ENCODE measurements at places on chromosomes 16 and 17.

GRCh38 chr17:73189417-73190099 lies 3.3 kb upstream of the COG1 start:
- peak; percentile 54 for DNase-seq

GRCh38 chr16:71777329-71777728 lies 31.3 kb downstream of the AP1G1 start:
- no peak for DNase-seq

DNA sequence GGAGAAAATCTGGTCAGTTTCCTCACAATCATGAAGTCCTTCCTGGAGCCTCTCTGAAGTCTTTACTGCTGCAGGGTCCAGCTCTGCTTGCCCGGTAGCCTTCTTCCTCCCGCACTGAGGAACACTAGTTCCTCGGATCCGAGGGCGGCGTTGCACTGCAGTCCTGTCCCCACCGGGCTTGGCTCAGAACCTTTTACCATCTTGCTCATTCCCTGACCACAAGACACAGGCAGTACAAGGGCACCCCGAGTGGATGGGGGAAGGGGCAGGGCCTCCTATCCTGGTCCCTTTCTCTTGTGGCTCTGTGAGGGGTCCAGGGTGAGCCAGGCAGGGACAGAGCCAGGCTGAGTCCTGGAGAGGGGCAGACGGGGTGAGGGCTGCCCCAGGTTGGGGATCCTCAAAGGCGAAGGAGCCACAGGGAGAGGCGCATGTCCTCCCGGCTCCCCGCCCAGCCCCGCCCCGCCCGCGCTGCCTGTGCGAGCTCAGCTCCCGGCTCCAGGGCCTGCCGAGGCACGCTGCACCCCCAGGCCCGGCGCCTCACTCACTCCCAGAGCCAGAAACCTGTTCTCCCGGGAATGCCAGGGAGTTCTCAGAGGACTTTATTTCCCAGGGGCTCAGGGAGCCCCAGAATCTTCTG lies 1.5 kb downstream of the FOXN1 start:
- no peak for DNase-seq

GRCh38 chr17:799261-799660 lies 17.1 kb downstream of the MRM3 start:
- DNase-seq = no peak

DNA sequence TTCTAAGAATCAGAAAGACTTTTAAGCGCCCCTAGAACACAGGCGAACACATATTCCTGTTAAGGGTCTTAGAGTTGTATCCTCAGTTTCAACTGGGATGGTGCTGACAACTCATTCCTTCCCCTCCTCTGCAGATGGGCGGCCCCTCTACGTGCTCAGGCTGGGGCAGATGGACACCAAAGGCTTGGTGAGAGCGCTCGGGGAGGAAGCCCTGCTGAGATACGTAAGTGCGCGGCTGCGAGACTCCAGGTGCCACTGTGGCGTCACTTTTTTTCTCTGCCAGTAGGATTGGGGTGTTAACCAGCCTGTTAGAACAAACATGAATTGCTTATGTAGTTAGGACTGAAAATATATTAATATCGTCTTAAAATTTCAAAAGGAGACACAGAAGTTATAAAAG lies 62.7 kb downstream of the SEC14L1 start:
- DNase-seq = no peak

DNA sequence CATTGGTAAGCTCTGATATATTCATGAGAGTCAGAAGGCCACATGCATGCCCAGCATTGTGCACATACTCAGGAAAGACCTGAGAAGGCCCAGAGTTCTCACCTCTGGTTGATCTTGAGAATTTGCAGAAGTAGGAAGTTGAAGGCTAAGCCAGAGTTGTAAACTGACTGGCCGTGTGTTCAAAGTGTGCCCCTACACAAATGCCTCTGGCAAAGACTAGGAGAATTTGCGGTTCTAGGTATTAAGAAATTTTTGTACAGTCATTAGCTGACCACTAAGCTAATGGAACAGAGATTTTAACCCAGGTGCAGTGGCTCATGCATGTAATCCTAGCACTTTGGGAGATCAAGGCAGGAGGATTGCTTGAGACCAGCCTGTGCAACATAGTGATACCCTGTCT lies 25.0 kb downstream of the FBXL20 start:
- no peak for DNase-seq

- no peak for DNase-seq
Observed at GRCh38 chr16:66335704-66336329, 30.7 kb upstream of the CDH5 start.

GRCh38 chr16:2429771-2430663 lies 770 bp downstream of the CCNF start:
- peak; percentile 47 for DNase-seq

DNA sequence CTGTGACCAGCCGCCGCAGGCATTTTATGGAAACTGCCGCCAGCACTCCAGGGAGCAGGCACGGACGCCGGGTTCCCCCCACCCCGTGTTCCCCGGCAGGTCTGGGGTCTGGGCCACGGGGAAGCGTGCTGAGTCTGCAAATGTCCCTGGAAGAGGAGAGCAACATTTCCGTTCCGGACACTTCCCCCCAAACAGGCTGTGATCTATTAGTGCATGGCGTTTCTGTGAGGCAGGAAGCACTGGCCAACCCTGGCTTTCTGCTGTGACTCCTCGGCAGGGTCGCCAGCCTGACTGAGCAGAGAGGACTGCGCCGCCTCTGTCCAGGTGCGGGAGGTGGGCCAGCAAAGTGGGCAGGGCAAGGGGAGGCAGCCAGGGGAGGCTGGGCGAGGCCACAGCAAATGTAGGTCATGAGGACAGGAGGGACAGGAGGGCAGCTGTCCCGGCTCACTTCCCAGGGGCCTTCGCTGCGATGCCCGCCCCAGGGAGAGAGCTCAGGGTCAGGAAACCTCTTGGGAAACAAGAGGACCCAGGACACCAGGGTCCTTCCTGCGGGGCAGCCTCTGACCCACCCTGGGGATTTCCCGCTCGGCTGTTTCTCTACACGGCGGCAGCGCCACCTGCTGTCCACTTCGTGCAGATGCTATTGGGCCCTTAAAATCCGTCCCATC lies 9.5 kb downstream of the FOXF1 start:
- DNase-seq = peak; percentile 81

GRCh38 chr17:29238133-29238850 lies 8.4 kb upstream of the CRYBA1 start:
- no peak for DNase-seq

DNA sequence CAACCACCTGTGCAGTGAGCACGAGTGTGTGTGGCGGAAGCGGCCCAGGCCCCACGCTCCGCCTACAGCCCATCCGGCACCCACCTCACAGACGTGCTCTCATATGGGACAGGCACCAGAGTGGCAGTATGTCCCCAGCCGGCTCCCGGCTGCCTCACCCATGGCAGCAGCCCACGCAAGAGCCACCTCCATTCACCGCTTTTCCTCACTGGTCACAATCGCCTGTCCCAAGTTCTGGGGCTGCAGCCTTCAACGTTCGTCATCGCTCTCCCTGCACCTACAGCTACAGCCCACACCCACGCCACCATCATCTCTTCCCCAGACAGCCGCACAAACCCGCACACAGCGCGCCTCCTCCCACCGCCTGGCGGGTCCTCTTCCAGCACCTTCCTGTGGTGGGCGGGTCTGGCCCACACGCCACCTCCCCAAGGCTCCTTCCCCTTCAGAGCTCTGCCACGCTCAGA lies 17.5 kb upstream of the TRAP1 start:
- DNase-seq = no peak

- DNase-seq = no peak
Observed at GRCh38 chr17:73267648-73268537, 6.2 kb upstream of the CPSF4L start.

GRCh38 chr17:49567871-49568694 lies 7.6 kb upstream of the NXPH3 start:
- peak; percentile 95 for DNase-seq

DNA sequence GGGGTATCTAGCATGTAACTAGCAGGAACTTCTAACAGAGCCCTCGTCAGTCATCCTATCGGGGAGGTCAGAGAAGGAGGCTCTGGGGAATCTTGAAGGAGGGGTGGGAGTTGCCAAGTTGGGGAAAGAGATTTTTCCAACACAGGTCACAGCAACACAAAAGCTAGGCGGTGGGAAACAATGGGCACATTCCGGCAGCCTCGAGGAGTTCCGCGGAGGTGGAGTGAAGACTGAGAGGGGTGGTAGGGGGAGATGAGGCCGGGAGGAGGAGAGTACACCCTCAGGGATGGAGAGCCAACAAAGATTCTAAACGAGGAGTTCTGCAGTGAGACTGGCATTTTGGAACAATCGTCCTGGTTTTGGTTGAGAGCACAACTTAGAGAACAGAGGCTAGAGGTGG lies 13.5 kb upstream of the CALB2 start:
- no peak for DNase-seq

DNA sequence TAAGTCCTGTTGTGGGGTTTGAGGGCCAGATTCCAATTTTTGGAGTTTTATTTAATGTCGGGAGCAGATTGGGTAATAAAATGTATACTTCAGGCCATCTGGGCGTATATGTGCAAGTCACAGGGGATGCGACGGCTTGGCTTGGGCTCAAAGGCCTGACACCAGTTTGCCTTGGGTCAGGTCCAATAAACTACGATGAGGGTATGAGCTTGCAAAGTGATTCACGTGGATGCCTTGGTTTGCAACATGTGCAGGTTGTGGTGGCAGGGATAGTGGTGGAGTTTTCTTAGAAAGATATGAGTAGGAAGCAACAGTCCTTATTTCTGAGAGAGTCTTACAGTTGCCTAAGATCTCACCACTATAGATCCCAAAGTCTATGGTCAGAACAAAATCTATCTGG lies 157.0 kb upstream of the CDH11 start:
- DNase-seq = no peak

DNA sequence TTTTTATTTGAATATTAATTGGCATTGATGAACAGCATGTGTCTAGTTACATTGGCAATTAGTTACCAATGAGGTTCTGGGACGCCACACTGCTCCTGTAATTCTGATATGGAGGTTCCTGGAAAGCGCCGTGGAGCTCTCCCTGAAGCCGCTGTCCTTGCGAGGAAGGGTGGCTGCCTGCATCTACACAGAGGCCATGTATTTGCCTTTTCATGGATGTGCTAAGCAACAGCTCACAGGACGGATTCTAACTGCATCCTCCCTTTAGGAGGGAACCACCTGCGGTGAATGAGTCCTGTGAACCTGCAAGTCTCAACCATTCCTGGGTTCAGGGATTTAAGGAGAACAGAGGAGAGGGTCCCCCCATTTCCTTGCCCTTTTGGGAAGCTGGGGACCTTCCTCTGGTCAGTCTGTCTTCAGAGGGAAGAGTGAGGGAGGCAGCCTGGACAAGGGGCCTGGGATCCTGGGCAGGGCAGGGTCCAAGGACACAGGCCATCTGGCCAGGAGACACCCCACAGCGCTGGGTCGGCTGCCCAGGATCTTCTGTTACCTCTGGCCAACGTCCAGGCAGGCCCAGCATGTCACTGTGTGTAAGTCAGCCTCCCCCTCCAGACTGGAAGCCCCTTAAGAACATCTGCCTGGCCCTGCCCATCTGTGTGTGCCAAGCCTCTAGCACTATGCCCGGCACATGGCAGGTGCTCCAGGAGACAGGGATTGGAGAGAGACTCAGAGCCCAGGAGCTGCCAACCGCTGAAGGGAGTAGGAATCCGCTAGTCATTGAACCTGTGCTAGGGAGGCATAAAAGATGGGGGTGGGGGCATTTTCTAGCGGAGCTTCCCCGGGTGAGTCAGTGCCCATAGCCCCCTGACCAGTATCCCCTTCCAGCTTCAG lies 314.1 kb upstream of the TNRC6C start:
- DNase-seq = no peak

DNA sequence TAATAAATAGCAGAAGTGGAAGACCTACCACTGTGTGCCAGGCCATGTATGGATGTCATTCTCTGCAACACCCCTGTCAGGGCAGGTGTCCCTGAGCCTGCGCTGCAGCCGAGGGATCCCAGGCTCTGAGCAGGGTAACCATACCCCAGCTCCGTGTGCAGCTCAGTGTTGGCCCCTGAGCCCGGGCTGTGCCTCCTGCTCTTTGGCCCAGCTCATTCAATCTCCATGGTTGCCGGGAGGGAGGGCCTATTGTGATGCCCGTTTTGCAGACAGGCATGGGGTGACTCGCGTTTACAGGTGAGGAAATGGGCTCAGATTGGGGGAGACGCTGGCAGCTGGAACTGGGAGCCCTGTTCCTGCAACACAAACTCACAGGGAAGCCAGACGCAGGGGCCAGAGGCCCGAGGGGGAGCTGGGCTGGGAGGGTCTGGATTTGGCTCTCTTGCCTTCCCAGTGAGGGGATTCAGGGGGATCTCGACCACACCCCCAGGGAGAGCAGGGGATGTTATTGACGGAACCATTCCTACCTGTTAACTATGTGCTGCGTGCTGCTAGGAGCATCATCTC lies 190.5 kb downstream of the IRF8 start:
- DNase-seq = no peak

DNA sequence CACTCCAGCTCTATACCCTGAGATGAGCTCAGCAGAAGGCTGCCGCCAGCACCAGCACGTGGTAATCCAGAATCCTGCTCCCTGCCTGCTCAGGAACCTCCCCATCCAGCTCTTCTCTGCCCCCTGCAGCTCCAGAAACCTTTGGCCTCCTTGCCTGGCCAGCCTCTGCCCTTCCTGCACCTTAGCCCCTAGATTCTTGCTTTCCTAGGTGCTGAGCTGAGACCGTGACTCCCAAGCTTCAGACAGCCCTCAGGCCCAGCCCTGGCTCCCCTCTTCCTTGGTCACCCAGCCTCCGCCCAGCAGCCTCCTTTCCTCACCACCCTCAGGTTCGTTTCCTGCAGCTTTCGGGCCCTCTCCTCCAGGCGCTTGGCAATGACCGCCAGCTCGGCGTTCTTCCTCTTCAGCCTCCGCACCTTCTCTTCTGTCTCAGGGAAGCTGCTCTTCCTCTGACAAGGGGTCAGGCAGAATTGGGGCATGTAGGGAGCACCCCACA lies 2.6 kb downstream of the TSPOAP1 start:
- no peak for DNase-seq

DNA sequence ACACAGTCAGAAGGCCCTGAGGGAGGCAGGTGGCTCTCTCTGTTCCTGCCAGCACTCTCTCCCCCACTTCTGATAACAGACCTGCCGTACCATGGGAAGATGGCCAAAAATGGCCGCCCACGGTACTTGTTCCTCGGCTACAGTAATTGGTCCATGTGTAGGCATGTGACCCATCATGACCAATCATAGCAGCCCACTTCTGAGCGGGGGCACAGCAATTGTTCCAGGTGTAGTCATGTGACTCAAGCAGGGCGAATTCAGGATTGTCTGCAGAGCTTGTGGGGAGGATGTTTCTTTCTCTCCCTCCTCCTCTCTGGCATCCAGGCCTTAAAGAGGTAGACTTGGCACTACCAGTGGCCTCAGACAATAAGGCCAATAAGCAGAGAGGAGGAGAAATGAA lies 250.4 kb downstream of the MRTFB start:
- DNase-seq = no peak
